ENCODE measurements at places on chromosomes 2 and 18.

DNA sequence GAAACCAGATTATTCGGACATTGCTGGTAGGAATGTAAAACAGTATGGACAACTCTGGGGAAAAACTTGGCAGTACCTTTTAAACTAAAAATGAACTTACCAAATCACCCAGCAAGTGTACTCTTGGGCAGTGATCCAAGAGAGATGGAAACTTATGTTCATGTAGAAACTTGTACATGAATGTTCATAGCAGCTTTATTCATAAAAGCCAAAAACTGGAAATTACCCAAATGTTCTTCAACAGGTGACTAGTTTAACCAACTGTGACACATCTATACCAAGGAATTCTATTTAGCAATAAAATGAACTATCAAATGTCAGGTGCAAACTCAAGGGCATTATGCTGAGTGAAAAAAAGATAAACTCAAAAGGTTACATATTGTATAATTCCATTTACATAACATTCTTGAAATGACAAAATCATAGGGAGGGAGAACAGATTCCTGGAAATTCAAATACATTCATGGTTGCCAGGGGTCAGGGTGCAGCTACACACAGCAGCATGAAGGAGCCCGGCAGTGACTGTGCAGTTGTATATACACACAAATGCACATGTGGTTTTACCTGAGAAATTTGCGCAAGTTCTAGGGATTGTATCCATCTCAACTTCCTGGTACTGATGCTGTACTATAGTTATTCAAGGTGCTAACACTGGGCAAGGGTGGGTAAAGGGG lies 3.5 kb upstream of the RNU4ATAC start:
- DNase-seq = no peak

DNA sequence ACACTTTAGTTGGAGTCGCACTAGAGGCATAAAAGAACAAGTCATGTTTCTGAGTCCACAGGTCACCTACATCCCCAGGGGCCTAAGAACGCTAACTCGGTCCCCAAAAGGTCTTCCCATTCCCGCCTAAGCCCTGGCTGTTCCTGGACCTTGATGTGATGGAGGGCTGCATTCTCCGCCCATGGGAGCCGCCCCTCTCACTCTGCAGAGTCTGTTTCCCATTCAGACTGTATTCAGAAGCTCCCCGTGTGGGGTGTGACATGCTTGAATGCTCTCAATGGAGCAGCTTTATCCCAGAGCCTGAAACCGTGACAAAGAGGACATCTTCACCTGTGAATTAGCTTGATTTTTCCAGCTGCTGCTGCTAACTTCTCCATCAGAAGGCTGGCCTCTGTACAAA lies 319.0 kb upstream of the KLHL29 start:
- no peak for DNase-seq

- DNase-seq = no peak
These were observed 121.8 kb downstream of the DSC3 start for GRCh38 chr18:30920757-30921156.

DNA sequence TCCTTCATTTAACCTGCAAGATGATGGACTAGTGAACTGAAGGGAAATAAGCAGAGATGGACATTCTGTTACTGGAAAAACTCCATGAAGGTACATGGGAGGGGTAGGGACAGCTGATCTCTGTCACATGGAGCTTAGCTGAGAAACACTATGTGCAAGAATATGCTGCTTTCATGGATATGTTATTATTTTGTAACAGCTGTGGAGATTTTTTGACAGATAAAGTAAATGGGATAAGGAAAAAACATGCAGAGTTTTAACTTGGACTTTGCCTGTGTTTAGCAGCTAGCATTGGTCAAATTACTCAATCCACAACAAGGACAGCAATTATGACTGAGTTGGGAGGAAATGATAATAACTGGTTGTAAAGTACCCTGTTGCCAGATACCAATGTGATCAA lies 28.7 kb upstream of the HNRNPA3 start:
- DNase-seq = no peak

- DNase-seq = no peak
These were observed 27.8 kb upstream of the TBR1 start for GRCh38 chr2:161388146-161388779.

GRCh38 chr2:240247241-240247867 lies 106.9 kb upstream of the OTOS start:
- no peak for DNase-seq

Data from SK-N-MC (cell line).